Effector CD4-positive, alpha-beta T cell (primary cell): ENCODE measurements at places on chromosomes 12 and 14.

DNA sequence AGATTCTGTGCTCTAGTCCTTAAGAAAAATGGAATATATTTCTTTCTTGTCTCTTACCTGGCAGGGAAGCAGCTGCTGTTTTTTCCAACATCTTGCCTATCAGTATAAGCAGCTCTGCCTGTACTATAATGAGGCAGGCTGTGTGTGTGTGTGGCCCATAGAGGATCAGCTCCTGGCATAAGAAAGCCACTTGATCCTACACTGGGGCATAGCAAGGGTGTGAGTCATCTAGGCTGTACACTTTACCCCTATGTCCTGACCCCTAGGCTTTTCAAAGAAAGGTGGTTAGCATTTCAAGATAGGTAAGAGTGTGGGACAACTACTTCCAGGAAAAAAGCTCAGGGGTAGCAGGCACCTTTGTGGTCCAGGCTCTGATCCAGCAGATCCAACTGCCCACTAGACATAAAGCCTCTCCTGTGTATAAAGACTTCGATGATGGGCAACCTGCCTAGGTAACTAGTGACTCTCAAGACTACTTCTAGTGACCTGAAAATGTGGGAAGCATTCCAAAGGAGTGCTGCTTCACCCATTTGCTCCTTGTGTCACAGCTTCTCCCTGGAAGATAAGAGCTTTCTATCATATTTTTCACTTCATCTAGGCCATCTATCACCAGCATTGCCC is 4.9 kb upstream of the SENP1 start:
- no peak for DNase-seq

DNA sequence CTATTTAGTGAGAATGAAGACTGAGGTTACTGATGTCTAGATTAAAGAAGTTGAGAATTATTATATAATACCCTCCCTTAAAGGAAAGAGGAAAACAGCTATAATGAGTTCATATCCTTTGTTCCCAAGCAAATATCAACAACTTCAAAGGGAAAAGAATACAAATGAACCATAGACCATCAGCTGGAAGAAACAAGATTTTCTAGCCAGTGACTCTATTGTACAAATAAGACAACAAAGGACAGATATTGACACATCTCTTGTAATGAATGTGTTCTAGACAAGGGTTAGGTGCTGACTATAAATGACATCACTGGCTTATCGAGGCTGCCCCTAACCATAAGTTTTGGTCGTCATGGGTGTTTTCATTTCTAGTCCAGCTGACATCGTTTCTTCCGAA is 48.2 kb downstream of the SLC38A4 start:
- no peak for DNase-seq

DNA sequence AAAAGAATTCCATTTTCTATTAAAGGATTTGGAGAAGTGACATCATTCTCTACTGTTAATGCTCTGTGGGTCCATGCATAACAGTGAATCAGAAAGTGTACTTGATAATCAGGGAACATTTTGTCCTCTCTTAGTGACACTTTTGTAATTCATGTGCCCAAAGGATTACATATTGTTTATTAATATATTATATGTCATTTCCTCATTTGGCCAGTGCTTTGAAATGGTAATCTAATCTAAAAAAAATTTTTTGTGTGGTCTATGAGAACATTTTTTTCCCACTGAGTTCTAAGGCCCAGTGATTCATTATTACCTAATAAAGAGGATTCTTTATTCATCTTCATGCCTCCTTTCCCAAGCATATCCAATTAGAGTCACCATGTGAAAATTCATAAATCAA is 79.7 kb upstream of the MYF6 start:
- DNase-seq: no peak

DNA sequence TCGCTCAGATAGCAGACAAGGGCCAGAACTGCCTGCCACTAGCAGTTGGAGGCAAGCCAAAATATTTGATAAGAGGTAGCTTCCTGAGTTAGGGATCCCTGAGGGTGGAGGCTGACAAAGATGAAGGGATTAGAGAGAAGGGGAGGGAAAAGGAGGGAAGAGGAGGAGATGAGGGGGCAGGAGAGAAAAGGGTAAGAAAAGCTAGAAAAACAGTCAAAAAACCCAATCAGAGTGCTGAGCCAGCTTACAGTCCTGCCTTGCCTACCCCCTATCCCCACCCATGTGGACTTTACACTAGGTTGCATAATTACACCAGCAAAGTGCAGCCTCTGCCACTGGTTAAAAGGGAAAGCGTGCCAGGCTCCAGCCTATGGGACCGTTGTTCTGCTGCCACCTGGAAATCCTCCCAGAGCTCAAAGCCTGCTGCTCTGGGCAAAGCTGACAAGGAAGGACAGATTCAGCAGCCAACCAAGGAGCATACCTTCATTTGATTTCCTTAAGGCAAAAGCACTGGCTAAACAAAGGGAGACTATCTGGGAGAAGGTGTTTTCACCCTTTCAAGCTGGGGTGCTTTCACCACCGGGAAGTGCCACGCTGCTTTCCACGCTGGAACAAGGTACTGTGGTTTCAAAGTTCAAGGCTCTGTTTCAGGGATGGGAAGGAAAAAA is 3.8 kb upstream of the NUMB start:
- no peak for DNase-seq

DNA sequence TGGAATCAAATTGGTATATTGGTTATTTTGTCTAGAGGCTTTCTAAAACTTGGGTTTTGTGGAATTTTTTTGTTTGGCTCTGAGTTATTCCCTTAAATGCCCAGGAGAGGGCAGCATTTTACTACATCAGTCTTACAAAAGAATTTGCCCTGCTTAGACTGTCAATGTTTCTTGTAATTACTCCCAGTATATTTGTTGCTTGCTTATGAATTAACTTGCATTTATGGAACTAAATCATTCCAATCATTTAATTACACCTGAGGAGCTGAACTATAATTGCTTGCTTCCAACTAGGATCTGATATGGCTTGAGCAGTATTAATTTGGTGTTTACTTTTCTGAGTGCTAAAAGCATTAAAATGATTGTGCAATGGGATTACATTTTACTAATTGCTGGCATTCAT is 48.7 kb downstream of the MIPOL1 start:
- DNase-seq: no peak

DNA sequence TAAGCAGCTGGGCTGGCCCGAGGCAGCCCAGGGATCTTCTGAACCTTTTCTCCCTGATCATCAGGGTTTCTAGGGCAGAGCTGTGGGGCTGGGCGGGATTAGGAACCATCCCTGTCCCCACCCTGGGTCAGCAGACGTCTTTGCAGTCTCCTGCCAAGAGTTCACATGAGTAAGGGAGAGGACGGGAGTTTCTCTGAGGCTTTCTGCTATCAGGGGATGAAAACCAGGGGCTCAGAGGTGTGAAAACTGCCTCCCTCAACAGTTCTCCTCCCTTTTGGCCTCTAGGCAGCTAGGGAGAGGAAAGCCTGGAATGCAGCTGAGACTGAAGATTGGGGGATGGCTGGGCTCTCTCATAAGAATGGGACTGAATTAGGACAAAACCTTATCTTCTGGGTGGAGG is 7.9 kb downstream of the ZNF385A start:
- no peak for DNase-seq

GRCh38 chr14:68563251-68564131 is 229.4 kb downstream of the ZFP36L1 start:
- no peak for DNase-seq

- no peak for DNase-seq
Observed at GRCh38 chr12:68686262-68686594, 550 bp upstream of the NUP107 start.

DNA sequence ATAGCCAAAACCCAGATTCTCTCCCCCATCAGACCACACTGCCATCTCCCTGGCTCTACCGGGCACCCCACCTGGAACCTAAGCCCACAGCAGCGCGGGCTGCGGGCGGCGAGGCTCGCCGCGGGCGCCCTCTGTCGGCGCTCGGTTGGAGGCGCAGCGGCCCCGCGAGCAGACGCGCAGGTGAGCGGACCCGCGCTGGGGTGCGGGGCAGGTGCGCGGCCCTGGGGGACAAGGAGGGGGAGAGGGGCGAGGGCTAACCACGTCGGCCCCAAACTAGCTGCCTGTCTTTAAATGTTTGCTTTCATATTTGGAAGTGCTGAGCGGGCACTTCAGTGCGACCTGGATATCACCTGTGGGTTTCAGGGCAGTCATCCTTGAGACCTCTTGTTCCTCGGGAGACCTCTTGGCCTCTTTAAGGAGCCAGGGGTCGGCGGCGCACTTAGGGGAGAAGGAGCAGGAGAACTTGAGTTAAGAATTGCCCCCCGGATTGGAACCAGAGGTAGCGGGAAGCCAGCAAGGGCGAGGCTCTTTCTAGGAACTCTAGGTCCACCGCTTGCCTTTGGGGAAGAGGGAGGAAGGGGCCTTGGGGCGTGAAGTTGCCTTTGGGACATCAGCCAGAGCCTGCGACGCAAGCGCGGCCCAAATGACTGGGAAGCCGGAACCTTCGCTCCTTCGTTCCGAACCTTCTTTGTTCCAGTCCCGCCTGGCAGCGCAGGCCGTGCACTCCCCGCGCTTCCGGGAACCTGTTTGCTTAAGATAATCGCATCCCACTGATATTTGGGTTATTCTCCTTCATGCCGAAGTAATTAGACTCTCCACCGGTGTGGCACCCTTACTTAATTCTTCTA is 78.7 kb downstream of the NEDD1 start:
- DNase-seq: peak; percentile 4

DNA sequence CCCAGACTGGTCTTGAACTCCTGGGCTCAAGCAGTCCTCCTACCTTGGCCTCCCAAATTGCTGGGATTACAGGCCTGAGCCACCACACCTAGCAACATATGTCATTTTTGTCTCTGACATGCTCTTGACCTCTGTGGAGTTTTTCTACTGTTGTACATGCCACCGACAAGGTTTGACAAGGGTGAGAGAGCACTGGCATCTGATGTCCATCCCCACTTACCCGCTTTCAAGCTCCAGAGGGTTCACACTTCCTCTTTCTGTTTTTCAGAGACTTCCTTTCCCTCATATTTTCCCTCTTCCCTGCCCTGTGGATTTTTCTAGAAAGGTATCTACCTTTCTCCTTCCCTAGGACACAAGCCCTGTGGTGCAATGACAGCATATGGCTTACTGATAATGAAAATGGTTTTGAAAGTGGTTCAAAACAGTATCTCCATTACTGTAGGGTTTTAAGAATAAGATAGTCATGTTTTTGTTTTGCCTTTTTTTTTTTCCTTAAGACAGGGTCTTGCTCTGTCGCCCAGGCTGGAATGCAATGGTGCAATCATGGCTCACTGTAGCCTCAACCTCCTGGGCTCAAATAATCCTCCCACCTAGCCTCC is 27.7 kb upstream of the PLEKHG3 start:
- DNase-seq: no peak

DNA sequence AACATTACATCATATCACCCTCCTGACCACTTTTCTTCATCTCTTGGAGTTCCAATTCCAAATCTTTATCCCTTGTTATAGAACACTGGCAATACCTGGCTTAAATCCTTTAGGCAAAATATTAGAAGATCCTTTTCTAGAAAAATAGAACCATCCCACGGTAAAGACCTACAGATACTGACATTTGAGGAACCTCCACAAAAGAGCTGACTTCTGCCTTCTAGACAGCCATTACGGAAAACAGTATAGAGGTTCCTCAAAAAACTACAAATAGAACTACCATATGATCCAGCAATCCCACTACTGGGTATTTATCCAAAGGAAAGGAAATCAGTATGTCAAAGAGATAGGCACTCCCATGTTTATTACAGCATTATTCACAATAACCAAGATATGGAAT is 241.7 kb upstream of the AMIGO2 start:
- no peak for DNase-seq

- DNase-seq: no peak
Observed at GRCh38 chr12:7060353-7060954, at the start of gene C1S. Gene C1S, plus strand, starts transcription at chr12:7060718. Its CDS starts 1,195 bp downstream, at chr12:7061913.

GRCh38 chr14:100110816-100111215 is 45.6 kb downstream of the EVL start:
- no peak for DNase-seq

- DNase-seq: no peak
Observed at GRCh38 chr12:76915361-76916169, 36.7 kb upstream of the CSRP2 start.
